ENCODE measurements at places on chromosomes 1 and 21. TPM values are rescaled to one million over a fixed set of nuclear protein-coding genes. Genes with fewer than 3 reads are reported as not detected.

SUSD4 gene
- polyA plus RNA-seq = 47.1 TPM

CELA3B gene
- polyA plus RNA-seq = 0.50 TPM

RIPPLY3 gene
- polyA plus RNA-seq = 0.68 TPM

KRTAP13-2 gene
- polyA plus RNA-seq = not detected

TTC24 gene
- not detected for polyA plus RNA-seq

CD1B gene
- polyA plus RNA-seq = not detected

NPHS2 gene
- polyA plus RNA-seq = 0.67 TPM

CNTN2 gene
- polyA plus RNA-seq = 44.8 TPM

DIRAS3 gene
- polyA plus RNA-seq = 14.6 TPM

COA7 gene
- polyA plus RNA-seq = 30.0 TPM

SRGAP2 gene
- 85.9 TPM for polyA plus RNA-seq

CLCNKB gene
- polyA plus RNA-seq = 1.1 TPM

OVAAL gene
- polyA plus RNA-seq = 0.17 TPM

GUCA2A gene
- polyA plus RNA-seq = not detected

TMIGD3 gene
- polyA plus RNA-seq = 6.0 TPM

All from spinal cord (tissue), 10 donors.